ENCODE measurements at places on chromosomes 5 and 9. TPM values are rescaled to one million over a fixed set of nuclear protein-coding genes. Genes with fewer than 3 reads are reported as not detected.

The ORM2 gene
- not detected for total RNA-seq

The CCDC180 gene
- total RNA-seq: 8.8 TPM

The F2RL1 gene
- 51.9 TPM for total RNA-seq

The SRD5A1 gene
- total RNA-seq: 13.1 TPM

The GGTA1 gene
- 11.0 TPM for total RNA-seq

The SEMA6A gene
- total RNA-seq: 51.6 TPM

The CDO1 gene
- total RNA-seq: 3.0 TPM

The OR1J2 gene
- not detected for total RNA-seq

The IRX4 gene
- total RNA-seq: not detected

The ANKRD18B gene
- total RNA-seq: 0.72 TPM

The DRD1 gene
- total RNA-seq: 0.25 TPM

The IFNA21 gene
- total RNA-seq: not detected

The ANKRD34B gene
- 1.5 TPM for total RNA-seq

The TPD52L3 gene
- total RNA-seq: not detected
